ENCODE measurements at places on chromosomes 7 and 10. TPM values are rescaled to one million over a fixed set of nuclear protein-coding genes. Genes with fewer than 3 reads are reported as not detected.

- DNase-seq, result no peak
- no peaks in the 10 kb centered on the region for H3K27me3 ChIP-seq
- peaks cover 59% of the 10 kb centered on the region for H3K4me1 ChIP-seq
- no peaks in the 10 kb centered on the region for H3K36me3 ChIP-seq
Measured at GRCh38 chr10:71697938-71698709, 21.5 kb downstream of the C10orf105 start.

- no peaks in the 10 kb centered on the region for H3K27me3 ChIP-seq
- H3K4me1 ChIP-seq, result no peaks in the 10 kb centered on the region
- no peak overlapping the region for H3K4me3 ChIP-seq
- no peak for DNase-seq
- H3K27ac ChIP-seq, result no peak overlapping the region
- H3K36me3 ChIP-seq, result no peaks in the 10 kb centered on the region
Measured at GRCh38 chr10:34137201-34137600, 677.9 kb downstream of the PARD3 start.

PPP1R17 gene
- total RNA-seq, result not detected

- H3K27me3 ChIP-seq, result peaks cover 17% of the 10 kb centered on the region
- H3K36me3 ChIP-seq, result no peaks in the 10 kb centered on the region
- DNase-seq, result no peak
- peaks cover 12% of the 10 kb centered on the region for H3K4me1 ChIP-seq
- H3K27ac ChIP-seq, result no peak overlapping the region
- peak overlapping the region; percentile 57 for H3K4me3 ChIP-seq
Measured at GRCh38 chr10:76111986-76112825, 680.8 kb downstream of the LRMDA start.

GRCh38 chr7:139570119-139570518 lies 46.6 kb downstream of the CLEC2L start:
- no peak overlapping the region for H3K27ac ChIP-seq
- H3K4me3 ChIP-seq, result no peak overlapping the region
- peaks cover 13% of the 10 kb centered on the region for H3K4me1 ChIP-seq
- H3K36me3 ChIP-seq, result peaks cover 70% of the 10 kb centered on the region
- H3K27me3 ChIP-seq, result no peaks in the 10 kb centered on the region
- DNase-seq, result no peak

GRCh38 chr10:44607116-44607515 lies 222.2 kb upstream of the CXCL12 start:
- H3K36me3 ChIP-seq, result no peaks in the 10 kb centered on the region
- H3K4me1 ChIP-seq, result no peaks in the 10 kb centered on the region
- peaks cover 36% of the 10 kb centered on the region for H3K27me3 ChIP-seq
- H3K27ac ChIP-seq, result no peak overlapping the region

ACADSB gene
- 109 TPM for total RNA-seq

GRCh38 chr10:24958091-24958720 lies 5.8 kb upstream of the PRTFDC1 start:
- no peak for DNase-seq
- no peaks in the 10 kb centered on the region for H3K27me3 ChIP-seq
- H3K36me3 ChIP-seq, result no peaks in the 10 kb centered on the region

COL28A1 gene
- 1.9 TPM for total RNA-seq

HOXA11 gene
- not detected for total RNA-seq

DNA sequence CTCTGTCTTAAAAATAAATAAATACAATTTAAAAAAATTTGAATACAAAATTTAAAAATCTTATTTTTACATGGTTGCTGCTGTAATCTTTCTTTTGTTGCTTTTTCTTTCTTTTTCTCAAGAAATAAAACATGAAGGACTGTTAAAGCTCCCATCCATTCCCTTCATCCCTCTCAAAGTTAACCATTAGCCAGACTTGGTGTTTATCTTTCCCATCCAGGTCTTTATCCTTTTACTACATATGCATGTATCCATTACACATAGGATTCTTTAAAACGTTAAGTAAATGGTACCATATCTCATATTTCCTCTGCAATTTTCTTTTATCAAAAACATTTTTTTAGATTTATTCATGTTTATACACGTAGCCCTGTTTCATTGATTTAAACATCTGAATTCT lies 70.1 kb downstream of the CREB3L2 start:
- no peaks in the 10 kb centered on the region for H3K27me3 ChIP-seq
- no peak for DNase-seq
- peaks cover 65% of the 10 kb centered on the region for H3K4me1 ChIP-seq
- no peak overlapping the region for H3K4me3 ChIP-seq

DNA sequence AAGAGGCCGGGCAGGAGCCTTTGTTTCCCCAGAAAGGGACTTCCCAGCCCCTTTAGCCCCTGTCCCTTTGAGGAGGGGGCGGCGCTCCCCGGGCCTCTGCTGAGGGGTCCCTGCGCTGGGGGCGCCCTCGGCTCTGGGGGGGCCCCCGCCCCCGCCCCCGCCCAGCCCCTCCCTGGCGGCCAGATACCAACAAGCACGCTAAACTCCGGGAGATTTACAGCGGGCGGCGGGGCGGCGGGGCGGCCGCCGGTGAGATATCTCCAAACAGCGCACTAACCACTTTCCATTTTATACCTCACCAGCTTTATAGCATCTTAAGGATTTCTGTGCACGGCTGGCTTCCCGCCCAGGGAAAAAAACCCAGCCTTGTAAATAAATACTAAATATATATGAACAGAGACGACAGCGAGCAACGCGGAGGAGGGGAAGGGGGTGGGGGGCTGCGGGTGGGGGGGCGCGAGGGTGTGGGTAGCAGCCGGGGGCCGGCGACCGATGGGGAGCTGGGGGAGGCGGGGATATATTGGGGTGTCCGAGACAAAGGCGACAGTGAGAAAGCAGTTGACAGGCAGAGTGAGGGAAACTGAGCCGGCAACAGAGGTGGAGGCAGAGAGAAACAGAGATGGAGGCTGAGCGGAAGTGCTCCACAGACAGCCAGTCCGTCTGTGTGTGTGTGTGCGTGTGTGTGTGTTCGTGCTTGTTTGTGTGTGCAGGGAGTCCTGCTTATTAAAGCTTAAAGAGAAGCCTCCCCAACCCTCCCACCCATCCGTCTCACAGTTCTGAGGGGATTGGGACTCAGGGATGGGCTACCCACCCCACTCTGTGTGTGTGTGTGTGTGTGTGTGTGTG lies 85.8 kb downstream of the HIF1AN start:
- H3K4me1 ChIP-seq, result no peaks in the 10 kb centered on the region
- H3K27me3 ChIP-seq, result peaks cover 100% of the 10 kb centered on the region
- H3K4me3 ChIP-seq, result no peak overlapping the region
- no peaks in the 10 kb centered on the region for H3K36me3 ChIP-seq
